ENCODE measurements at places on chromosomes 7 and 10.

GRCh38 chr7:148700661-148701064 lies 2.0 kb downstream of the CUL1 start:
- no peak for DNase-seq

DNA sequence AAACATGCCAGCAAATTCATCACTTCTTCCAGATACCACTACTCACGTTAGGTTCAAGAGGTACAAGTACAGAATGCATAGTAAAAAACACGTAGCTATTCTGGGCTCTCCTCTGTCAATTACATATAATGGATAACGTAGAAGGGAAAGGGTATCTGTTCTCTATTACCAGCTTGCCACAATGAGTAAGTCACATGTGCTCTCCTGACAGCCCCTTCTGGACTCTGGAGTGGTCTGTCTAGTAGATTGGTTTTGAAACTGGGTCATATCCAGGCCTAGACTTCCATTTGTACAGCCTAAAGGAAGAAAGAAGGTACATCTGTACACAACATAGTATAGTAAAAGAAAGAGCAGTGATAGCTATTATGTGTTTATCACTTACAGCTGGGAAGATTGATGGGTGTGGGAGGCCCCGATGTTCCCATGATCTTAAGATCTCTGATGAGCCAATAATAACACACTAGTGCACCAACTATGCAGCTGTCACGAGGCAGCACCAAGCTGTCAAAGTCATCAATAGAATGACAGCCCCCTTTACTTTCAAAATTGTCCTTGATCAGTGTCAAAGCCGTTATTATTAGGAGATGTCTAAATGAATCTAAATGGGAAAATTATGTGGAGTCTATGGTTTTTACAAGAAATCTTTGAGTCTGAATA lies 161.9 kb upstream of the AGK start:
- no peak for DNase-seq

DNA sequence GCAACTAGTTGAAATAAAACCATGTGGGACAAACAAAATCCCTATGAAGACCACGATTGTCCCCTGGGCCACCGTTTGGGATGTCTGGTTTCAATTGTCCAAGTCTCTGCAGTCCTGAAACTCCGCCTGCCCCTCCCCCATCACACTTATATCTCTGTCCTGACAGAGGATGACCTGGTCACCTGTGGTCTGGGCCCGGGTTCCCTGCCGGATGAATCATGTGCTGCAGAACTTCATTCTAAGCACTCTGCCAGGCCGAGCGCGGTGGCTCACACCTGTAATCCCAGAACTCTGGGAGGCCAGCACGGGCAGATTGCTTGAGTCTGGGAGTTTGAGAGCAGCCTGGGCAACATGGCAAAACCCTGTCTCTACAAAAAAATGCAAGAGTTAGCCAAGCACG lies 91.1 kb downstream of the COL13A1 start:
- DNase-seq: no peak

DNA sequence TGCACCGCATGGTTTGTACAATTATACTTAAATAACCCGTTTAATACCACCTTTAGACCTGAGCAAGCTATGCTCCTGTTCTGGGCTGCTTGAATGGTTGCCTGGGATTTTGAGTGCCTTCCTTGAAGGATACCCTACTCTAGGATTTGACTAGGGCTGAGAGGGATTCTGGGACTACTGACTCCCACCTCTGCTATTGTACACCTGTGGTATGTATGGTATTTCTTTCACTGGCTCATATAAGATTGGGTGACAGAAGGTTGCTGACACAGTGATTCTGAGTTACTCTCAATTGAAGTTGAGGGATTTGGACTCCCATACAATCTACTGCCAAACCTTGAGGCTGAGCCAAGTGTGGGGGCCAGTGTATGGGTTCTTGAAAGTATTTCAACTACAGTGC lies 494.4 kb upstream of the SEMA3D start:
- no peak for DNase-seq

- DNase-seq: no peak
Measured at GRCh38 chr10:85317827-85318226, 989.4 kb downstream of the CCSER2 start.
